ENCODE measurements at places on chromosomes 4 and X.

DNA sequence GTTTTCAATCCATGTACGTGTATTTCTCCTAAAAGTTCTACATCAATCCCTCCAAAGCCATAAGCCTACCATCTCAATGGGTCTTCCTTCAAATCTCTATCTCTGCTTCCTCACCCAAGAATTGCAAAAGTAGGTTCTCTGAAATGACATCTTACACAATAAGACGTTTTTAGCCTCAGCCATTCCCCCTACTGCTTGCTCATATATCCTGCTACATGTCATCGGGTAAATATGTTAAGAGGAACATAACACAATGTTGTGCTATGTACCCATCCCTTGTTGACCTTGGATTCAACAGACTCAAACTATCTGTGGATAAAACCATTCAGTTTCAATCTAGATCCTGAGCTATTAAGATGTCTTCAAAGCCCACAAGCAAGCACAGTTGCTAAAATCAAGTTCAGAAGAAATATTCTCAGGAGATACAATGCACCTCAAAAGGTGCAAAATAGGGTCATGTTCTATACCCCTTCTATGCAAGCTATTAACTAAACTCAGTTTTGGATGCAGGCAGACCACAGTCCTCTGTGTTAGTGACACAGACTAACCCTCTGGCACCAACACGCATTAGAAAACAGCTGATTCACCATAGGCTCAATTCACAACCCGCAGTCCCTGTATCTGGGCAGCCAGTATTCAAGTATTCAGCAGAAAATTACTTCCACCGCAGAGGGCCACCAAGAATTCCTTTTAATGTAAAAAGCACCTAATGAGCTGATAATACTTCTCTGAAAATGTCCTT, 56.8 kb downstream of the CD99L2 start:
- DNase-seq = no peak

DNA sequence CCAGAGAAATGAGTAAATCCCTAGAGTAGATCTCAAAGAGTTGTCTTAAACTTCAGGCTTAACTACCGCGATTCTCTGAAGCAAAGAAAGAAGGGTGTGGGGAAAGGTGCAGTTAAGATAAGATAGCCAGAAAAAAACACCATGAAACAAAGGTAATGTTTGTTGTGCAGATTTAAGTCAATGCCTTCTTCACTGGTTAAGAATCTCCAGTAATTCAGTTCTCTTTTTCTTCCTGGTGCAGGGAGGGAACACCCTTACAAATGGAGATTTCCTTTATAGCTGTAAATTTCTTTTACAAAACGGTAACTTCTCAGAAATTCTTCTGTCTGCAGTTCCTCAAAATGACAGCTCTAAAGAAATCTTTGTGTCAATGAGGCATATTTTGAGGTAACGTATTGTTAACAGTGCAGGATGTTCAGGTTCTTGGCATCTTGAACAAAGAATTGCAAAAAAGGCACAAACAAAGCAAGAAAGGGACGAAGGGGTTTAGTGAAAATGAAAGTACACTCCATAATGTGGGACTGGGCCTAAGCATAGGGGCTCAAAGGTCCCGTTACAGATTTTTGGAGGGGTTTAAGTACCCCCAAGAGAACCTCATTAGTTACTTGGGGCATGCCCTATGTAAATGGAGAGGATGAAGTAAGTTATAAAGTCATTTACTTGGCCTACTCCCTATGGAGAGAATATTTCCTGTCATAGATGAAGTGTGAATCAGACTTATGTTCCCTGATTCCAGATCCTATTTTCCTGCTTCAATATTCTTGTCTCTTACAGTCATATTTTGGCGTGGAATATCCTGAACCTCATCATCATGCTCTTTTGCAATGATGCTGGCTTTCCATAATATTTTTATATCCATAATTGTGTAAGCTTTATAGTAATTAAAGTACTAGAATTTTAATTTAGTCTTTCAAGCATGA, 492.0 kb downstream of the PCDH11X start:
- no peak for DNase-seq

DNA sequence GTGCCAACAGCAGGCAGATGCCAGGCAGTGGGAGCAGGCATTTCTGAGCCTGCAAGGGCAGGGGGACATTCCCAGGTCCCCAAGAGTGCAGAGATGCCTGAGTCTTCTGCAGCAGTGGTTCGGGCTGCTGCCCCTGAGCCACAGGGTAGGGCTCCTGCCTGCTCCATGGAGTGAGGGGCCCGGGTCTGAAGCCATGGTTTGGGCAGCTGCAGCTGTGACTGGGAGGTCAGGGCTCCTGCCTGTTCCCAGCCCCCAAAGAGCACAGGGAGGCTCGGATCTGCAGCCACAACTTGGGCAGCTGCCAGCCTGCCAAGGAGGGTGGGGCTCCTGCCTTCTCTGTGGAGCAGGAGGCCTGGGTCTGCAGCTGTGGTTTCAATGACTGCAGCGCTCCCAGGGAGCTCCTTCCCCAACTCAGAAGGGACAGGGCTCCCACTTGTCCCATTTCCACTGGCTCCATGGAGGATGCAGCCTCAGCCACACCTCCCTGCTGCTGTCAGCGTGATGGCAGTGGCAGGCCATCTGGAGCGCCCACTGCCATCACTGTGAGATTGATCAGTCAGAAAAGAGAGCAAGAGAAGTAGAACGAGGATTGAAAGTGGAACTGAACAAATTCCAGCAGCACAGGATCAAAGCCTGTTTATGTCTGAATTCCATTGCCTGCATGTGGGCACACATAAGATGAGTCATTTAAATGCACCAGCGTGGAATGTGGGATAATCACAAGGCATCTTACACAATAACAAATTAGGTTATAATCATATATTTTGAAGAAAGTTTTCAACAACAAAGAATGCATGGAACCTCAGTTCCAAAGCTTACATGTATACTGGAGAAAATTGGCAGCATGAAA, 93.1 kb upstream of the CXorf51A start:
- DNase-seq = no peak

DNA sequence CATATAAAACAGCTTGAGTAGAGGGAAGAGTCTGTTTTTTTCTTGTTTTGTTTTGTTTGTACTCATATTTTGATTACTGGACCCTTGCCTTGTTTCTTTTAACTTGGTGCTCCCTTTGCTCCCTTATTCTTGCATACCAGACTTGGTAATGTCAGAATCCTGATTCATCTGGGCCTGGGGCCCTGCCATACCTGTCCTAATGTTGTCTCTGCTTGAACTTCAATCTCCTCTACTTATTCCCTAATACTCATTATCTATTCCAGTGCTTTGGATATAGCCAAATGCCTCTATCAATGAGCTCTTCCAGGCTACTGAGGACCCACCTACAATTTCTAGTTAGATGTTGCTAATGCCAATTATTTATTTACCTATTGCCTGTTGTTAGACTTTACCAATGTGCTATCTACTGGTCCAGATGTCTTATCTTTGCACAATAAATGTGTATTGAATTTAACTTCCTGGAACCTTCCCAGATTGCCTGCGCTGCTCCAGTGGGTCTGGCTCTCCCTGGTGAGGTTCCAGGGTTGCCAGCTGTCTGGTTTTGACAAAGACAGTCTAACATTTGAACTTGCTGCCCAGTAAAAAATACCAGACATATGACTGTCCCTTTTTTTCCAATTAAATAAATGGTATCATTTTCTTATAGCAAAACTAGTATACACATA, 64.4 kb upstream of the ACSL4 start:
- DNase-seq = no peak

GRCh38 chr4:120869613-120870278, 52.8 kb downstream of the PRDM5 start:
- DNase-seq = no peak

DNA sequence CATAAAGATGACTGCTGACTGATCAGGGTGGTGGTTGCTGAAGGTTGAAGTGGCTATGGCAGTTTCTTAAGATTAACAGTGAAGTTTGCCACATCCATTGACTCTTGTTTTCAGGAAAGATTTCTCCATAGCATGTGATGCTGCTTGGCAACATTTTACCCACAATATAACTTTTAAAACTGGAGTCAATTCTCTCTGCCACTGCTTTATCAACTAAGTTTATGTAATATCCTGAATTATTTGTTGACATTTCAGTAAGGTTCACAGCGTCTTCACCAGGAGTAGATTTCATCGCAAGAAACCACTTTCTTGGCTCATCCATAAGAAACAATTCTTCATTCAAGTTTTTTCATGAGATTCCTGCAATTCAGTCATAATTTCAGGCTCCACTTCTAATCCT, 166.5 kb upstream of the SPRY1 start:
- DNase-seq = no peak

DNA sequence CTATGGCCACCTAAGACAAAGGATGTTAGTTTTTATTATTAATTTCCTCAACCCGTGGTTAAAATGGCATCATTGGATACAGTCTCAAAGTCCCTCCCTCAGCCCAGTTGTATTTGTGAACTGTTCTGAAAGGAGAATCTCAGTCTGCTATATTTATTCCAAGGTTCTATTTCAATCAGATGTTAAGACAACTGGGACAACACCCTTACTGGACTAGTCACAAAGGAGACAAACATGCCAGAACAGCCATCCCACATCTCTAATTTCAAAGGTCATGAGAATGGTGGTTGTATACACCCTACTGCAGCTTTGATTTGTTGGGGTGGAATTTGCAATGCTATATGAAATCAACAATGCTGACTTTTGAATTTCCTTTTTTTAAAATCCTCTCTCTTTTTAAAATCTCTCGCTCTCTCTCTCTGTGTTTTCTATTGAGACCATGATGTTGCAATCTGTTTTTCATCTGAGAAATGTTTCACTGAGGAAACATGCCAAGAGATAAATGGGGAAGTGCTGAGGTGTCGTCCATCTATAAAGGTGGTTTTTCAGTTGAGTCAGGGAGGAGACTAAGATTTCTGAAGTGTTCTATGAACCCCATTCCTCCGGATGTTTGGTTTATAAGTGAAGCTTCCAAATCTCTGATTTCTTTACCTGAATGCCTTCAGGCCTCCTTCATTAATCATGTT, 201.5 kb upstream of the GATB start:
- DNase-seq = no peak

DNA sequence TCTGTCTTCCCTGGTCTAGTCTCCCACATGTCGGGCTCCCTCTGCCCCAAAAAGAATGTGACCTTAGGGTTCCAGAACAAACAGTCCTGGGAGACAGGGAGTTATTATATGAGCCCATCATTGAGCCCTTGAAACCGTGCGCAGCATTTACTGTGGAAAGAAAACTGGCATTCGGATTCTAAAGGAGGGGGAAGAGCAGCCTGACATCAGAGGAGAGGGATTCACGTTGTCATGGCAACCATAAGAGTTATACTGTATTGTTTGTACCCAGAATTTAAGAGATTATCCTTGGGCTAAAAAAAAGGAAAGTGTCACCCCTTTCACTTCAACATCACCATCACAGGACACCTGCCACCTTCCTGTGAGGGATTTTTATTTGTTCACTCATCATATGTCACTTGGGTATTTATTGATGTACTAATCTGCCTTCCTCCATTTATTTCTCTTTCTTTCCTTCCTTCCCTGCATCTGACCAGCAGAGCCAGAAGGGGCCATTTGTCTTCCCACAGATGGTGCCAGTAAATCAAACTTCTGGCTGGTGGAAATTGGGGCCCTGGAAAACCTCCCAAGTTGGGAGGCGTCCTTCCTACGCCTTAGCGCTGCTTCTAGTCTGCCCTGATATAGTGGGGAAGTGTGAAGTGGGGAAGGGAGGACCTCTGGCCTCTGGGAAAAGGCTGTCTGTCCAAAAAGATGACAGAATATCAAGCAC, 64.9 kb upstream of the FRMPD3 start:
- no peak for DNase-seq

- no peak for DNase-seq
These were observed 199.6 kb downstream of the AASDH start for GRCh38 chr4:56187688-56188087.

DNA sequence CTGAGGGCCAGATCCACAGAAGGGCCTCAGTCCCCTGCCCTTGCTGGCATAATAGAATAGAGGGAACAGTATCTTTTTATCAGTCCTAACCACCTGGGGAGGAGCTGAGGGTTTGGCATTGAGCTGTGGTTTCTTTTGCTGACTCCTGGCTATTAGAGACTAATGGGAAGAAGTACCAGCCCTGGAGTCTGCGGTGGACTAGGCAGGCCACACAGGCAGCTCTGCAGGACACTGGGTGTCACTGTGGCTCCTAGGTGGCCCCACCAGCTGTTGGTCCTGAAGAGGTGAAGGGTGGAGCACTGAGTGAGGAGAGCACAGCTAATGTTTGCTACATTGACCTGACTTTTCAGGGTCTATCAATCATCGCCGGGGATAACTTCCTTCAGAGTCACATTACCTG, 52.8 kb upstream of the GPC4 start:
- no peak for DNase-seq

GRCh38 chrX:38717871-38718270, 83.4 kb upstream of the MID1IP1 start:
- DNase-seq = no peak

DNA sequence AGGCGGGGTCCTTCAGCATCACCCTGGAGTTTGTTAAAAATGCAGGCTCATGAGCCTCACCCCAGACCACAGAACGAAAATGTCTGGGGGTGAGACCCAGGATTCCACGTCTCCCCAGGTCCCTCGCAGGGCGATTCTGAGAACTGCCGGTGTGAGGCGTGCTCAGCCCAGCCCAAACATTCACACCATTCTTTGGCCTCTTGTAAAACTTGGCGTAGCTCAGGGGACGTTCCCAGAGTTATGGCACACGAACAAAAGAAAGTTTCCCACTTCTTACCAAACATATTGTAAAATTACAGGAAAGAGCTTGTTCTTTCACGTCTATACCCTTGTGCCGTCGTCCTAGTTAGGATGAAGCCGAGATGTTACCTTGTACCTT, 12.9 kb downstream of the CD99 start:
- DNase-seq = no peak

DNA sequence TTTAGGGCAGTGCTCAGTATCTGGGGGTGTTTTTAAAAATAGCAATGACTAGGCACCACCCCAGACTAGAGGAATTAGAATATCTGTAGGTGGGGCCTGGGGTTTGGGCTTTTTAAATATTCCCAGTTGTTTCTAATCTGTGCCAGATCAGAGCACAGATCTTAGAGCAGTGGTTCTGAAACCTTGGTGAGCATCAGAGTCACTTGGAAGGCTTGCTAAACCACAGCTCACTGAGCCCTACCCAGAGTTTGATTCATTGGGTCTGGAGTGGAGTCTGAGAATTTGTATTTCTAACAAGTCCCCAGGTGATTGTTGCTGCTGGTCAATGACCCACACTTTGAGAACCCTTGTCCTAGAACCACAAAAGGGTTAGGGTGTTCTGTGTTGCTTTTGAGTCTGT, 16.7 kb downstream of the HADH start:
- DNase-seq = no peak

DNA sequence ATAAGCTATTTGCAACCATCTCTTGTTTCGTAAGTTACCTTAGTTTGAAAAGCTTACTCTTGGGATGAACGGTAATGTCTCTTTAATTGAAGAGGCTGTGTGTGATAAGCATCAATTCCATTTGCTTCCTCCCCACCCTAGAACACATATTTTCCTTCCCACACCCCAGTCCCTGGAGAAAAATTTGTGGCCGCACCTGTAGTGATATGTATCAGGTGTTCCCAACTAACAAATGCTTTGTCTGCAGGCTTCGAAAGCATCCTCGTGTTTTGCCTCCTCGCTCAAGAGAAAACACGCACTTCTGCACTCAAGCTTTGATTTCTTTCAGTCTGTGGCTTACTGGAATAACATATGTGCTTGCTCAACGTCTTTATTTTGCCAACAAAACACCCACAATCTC, 143.8 kb upstream of the OTUD4 start:
- no peak for DNase-seq

All from T-helper 1 cell (primary cell).